Mesothelial cell of epicardium (in vitro differentiated cells): ENCODE measurements at places on chromosomes 11 and 22.

- peaks cover 2% of the 10 kb centered on the region for H3K27me3 ChIP-seq
- no peaks in the 10 kb centered on the region for H3K36me3 ChIP-seq
- no peak overlapping the region for H3K27ac ChIP-seq
- DNase-seq: no peak
- no peak overlapping the region for H3K4me3 ChIP-seq
- H3K4me1 ChIP-seq: no peaks in the 10 kb centered on the region
Measured at GRCh38 chr11:32884770-32885384, 7.7 kb upstream of the QSER1 start.

GRCh38 chr22:37349043-37349814, 66.9 kb downstream of the CYTH4 start:
- H3K27me3 ChIP-seq: peaks cover 29% of the 10 kb centered on the region
- no peak overlapping the region for H3K27ac ChIP-seq
- H3K36me3 ChIP-seq: no peaks in the 10 kb centered on the region
- peaks cover 4% of the 10 kb centered on the region for H3K4me1 ChIP-seq

GRCh38 chr11:19602891-19603290, 109.7 kb upstream of the NAV2 start:
- no peak overlapping the region for H3K27ac ChIP-seq
- no peak for DNase-seq
- H3K4me1 ChIP-seq: peaks cover 2% of the 10 kb centered on the region
- peaks cover 3% of the 10 kb centered on the region for H3K27me3 ChIP-seq

DNA sequence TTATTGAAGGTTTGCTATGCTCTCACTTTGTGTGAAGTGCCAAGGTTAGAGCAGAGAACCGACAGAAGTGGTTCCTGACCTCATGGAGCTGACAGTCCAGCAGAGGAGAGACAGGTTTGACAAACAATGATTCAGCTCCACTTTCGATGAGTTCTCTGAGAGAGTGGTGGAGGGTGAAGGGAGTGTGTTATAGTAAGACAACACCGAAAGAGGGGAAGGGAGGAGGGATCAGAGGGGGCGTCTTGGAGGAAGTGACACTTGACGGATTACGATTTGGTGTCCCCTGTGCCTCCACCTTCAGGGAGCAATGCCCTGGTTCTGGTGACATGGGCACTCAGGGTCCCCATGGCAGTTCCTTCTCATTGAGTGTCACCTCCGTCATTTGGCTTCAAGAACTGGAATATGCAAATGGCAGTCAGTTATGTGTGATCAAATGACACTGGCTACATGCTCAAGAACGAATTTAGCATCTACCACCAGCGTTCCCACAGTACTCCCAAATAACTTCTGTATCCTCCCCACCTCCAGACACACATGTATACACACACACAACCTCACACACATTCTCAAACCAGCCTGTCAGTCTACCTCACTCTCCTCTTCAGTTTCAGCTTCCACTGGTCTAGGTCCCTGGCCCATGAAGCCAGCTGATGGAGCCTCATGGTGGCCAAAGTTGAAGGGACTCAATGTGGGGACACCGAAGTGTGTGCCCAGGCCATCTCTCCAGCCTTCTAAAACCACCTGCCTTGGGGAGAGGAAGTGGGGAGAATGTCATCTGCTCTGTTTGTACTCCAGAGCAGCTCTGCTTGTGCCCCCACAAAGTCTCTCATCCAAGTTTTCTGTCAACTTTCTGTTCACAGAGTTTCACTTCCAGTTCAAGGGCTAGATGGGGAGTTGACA, 31.4 kb upstream of the NUP160 start:
- peaks cover 2% of the 10 kb centered on the region for H3K27me3 ChIP-seq
- no peak overlapping the region for H3K4me3 ChIP-seq
- H3K27ac ChIP-seq: no peak overlapping the region
- H3K4me1 ChIP-seq: no peaks in the 10 kb centered on the region
- DNase-seq: no peak
- peaks cover 3% of the 10 kb centered on the region for H3K36me3 ChIP-seq

GRCh38 chr11:125916683-125917347, 12.5 kb downstream of the DDX25 start:
- no peaks in the 10 kb centered on the region for H3K4me1 ChIP-seq
- H3K36me3 ChIP-seq: no peaks in the 10 kb centered on the region
- no peak overlapping the region for H3K4me3 ChIP-seq
- no peak for DNase-seq
- no peak overlapping the region for H3K27ac ChIP-seq
- H3K27me3 ChIP-seq: peaks cover 48% of the 10 kb centered on the region

GRCh38 chr11:122202951-122203456, 87.0 kb upstream of the BLID start:
- peak; percentile 83 for DNase-seq

- peaks cover 3% of the 10 kb centered on the region for H3K36me3 ChIP-seq
- no peak for DNase-seq
- peak overlapping the region; percentile 80 for H3K27ac ChIP-seq
- peaks cover 17% of the 10 kb centered on the region for H3K4me1 ChIP-seq
- H3K4me3 ChIP-seq: no peak overlapping the region
- H3K27me3 ChIP-seq: no peaks in the 10 kb centered on the region
Measured at GRCh38 chr11:26243426-26243825, 88.5 kb upstream of the ANO3 start.

- no peaks in the 10 kb centered on the region for H3K4me1 ChIP-seq
- no peaks in the 10 kb centered on the region for H3K27me3 ChIP-seq
- no peak overlapping the region for H3K27ac ChIP-seq
- no peak for DNase-seq
Measured at GRCh38 chr22:47020166-47020565, 257.7 kb downstream of the TBC1D22A start.
